SJSA1 (cell line): ENCODE measurements at places on chromosomes 16 and 17.

- DNase-seq: no peak
Observed at GRCh38 chr16:12802661-12803060, 1.0 kb downstream of the CPPED1 start.

DNA sequence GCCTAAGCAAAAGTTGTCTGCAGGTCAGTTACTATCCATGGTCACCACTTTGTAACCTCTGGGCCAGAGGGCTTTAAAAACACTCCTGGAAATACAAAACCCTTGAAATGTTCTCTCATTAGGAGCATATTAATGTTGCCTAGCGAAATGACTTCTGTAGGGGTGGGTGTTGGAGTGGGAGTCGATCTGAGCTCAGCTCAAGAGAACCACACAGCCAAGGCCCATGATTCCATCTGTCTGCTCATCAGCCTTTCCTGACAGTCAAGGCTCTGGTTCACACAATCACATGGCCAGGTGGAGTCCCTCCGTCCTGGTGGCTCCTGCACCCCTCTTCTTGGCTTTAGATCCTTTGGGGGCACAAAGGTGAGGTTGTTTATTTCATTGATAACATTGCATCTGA, 26.7 kb downstream of the RCVRN start:
- no peak for DNase-seq

- DNase-seq: no peak
Observed at GRCh38 chr17:4116516-4116915, 26.3 kb downstream of the ZZEF1 start.

GRCh38 chr16:974611-975261, 4.0 kb upstream of the LMF1 start:
- DNase-seq: no peak

DNA sequence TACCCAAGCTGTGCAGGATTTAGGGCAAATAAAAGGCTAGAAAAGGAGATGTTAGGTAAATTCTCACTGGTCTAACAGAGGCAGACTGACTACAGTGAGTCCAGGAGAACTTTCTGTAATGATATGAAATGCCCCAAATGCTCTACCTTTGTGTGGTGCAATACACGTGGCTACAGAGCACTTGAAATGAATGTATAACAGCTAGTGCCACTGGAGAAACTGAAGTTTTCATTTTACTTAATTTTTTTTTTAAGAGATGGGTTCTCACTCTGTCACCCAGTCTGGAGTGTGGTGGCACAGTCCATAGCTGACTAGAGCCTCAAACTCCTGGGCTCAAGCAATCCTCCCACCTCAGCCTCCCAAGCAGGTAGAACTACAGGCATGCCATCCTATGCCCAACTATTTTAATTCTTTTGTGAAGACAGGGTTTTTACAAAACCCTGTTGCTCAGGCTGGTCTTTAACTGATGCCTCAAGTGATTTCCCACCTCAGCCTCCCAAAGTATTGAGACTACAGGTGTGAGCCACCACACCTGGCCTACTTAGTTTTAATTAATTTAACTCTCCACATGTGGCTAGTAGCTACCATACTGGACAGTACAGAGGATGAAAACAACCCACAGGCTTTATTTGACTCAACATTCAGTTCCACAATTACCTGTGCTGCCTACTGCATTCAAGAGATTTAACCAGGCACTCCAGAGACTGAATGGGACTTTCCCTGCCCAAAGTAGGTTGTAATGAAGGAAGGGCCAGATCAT, 84.8 kb upstream of the PLEKHM1 start:
- DNase-seq: no peak

DNA sequence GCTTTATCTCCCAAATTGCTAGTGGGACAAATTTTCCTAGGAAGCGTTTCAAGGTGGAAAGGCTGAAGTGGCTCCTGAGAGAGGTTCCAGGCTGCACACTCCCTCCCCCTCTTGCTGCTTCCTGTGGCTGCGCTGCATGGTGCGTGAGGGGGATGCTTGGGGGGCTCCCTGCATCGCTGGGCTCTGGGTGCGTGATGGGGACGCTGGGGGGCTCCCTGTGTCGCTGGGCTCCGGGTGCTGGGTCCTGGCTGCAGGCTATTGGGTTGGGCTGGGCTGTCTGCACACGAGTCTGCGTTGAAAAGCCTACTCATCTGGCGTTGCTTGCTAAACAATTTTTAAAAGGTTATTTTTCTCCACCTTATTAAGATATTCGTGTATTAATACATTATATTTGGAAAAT, 30.1 kb downstream of the NDEL1 start:
- DNase-seq: no peak

DNA sequence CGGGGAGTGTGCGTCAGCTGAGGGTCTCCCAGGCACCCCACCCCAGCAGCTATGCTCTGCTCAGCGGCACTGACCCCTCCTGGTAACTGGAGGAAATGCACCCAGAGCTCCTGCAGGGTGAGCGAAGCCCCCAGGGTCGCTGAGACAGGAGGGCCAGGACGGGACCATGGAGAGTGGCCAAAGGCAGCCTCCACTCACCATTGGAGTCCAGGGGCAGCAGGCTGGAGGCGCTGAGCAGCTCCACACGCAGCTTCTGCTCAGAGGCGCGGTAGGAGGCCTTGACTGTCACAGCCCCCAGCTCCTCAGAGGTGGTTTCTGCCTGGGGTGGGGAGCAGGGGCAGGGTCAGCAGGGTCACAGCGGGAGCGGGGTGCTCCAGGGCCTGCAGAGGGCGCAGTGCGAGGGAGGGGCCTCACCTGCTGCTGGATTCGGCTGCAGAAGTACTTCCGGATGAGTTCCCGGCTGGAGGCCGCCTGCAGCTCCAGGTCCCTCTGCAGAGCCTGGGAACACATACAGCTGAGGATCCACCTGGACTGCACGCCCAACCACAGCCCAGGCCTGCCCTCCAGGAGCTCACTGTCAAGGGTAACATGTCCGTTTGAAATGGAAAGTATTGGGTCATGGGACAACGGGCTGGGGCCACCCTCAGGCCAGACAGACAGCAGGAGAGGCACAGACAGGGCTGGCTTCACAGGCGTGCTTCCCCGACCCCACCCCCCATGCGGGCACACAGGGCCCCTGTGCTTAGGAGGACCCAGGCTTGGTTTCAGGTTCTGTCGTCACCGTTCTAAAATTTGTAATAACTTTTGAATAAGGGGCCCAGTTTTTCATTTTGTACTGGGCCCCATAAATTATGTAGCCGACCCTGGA, 13.8 kb downstream of the UNC13D start:
- DNase-seq: no peak

DNA sequence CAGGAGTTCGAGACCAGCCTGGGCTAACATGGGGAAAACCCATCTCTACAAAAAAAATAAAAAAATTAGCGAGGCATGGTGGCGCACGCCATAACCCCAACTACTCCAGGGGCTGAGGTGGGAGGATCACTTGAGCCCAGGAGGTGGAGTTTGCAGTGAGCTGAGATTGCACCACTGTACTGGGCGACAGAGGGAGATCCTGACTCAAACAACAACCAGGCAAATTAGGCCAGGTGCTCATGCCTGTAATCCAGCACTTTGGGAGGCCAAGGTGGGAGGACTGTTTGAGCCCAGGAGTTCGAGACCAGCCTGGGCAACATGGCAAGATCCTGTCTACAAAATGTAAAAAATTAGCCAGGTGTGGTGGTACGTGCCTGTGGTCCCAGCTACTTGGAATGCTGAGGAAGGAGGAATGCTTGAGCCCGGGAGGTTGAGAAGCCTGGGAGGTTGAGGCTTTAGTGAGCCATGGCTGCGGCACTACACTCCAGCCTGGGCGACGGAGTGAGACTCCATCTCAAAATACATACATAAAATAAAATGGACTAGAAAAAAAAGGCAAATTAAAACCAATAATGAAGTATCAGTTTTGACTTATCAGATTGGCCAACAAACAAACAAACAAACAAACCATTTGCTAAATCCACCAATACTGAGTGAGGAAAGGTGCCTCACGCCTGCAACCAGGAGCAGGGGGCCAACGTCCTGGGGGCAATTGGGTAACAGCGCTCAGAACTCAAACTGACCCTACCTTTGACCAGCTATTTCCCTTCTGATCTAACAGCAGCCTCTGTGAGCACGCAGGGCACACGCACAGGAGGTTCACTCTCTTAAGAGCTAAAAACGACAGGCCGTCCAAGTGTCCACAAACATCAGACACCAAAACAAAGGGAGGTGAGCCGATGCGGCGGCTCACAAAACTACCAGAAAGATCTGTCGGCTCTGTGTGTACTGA, 19.4 kb upstream of the FASN start:
- DNase-seq: no peak

DNA sequence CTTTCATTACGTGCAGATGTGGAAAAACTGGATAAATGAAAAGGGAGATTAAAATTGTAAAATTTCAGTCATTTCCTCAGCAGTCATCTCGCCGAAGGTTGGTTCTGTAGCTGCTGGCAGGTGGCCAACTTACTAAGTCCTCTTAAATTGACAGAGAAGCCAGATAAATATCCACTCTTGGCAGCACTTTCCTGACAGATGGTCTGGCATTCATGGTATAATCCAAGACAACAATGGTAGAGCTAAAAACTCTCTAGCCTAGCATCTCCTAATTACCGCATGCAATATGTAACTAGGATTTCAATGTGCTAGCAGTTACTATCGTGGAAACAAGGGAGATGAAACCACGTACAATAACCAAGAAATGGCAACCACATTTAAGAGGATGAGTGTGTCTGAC, 306.3 kb downstream of the CNTNAP4 start:
- no peak for DNase-seq

- no peak for DNase-seq
Observed at GRCh38 chr17:83037874-83038165, 41.6 kb upstream of the METRNL start.

DNA sequence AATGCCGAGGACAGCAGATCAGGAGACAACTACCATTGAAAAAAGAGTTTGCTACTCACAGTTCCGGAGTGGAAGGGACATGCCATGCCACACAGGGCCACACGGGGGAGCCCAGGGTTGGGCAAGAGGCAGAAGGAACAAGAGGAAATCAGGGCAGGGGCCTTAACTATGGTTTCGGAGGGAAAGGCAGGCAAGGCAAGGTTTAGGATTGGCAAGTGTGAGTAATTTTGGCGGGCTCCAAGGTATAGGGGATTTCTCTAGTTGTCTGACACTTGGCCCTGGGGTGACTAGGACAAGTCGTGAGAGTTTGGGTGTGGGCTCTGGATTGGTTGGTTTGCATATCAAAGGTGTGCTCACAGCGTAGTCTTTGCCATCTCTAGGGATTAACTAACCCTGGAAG, 27.0 kb upstream of the NTN1 start:
- peak; percentile 22 for DNase-seq

DNA sequence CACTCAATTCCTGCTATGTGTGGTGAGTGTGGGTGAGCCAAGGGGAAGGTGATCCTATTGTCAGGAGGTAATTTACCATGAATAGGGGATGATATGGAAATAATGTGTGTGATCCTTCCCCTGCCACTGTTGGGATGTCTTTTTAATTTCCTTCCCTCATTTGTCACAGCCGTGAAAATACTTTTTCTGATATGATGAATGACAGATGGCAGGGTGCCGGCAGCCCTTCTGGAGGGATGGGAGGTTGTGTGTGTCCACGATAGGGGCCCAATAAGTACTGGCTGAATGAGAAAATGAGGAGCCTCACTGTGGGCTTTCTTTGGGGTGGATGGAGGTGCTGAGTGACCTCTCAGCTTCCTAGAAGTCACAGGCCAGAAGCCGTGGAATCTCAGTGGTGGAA, 109.5 kb downstream of the PRKCB start:
- DNase-seq: no peak

GRCh38 chr17:58381124-58382035, 29.4 kb upstream of the SUPT4H1 start:
- DNase-seq: no peak

- DNase-seq: no peak
Observed at GRCh38 chr16:81652798-81653505, 126.1 kb upstream of the PLCG2 start.

DNA sequence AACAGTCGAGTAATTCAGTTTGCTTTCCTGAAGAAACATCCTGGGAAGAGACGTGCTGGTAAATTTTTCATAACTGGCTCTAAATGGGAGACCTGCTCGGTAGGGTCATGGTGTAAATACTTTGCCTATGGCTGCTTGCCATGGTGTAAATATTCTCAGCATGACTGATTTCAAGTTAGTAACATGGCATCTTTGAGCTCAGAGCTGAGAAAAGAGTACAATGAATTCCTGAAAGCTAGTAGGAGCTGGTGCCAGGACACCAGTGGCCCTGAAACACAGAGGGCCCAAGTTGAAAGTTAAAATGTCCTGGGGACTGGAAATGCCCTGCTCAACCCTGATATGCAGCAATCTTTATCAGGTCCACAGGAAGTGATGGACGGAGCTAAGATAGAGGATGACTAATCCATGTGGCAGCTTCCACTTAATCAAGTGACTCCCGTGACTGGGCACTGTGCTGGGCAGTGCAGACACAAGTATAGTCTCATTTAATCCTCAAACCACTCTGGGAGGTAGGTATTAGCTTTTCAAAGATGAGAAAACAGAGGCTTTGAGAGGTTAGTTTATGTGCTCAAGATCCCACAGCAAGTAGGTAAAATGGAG, 130.1 kb upstream of the ADAMTS18 start:
- no peak for DNase-seq

DNA sequence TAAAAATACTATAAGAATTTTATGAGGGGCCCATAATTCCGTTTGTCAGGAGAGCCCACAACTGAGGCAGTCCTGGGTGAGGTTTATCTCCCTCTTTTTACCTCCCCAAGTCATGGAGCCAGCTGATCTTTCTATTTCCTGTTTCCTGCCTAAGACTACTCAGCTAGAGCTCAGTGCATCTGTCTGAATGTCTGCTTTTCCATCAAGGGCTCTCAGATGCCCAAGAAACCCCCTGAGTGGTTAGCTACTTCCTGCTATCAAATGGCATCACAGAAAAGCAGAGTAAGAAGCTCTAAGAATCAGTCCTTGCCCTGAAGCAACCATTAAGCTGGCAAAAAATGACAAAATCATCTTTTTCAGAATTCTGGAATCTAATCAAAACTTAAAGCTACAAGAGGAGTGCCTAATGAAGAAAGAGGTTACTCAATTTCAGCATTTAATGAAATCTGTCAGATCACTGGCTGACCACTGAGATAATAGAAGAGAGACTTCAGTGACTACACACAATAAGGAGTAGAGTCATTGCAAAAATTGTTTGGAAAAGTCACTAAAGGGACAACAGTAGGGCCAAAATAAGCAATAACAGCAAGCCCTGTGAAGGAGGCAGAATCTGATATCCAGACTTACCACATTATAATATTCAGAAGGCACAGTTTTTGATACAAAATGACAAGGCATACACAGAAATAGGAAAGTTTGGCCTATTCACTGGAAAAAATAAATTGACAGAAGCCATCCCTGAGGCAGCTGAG, 150.1 kb downstream of the CYB561 start:
- no peak for DNase-seq

GRCh38 chr16:74291577-74292208, 4.9 kb upstream of the PSMD7 start:
- DNase-seq: no peak

GRCh38 chr16:89364606-89365005, 125.8 kb downstream of the ANKRD11 start:
- no peak for DNase-seq
